ENCODE measurements at places on chromosomes 1 and 21.

GRCh38 chr1:114997510-114998289 lies 31.9 kb upstream of the TSHB start:
- DNase-seq = no peak

GRCh38 chr1:2493691-2494322 lies 17.7 kb downstream of the PLCH2 start:
- DNase-seq = no peak

DNA sequence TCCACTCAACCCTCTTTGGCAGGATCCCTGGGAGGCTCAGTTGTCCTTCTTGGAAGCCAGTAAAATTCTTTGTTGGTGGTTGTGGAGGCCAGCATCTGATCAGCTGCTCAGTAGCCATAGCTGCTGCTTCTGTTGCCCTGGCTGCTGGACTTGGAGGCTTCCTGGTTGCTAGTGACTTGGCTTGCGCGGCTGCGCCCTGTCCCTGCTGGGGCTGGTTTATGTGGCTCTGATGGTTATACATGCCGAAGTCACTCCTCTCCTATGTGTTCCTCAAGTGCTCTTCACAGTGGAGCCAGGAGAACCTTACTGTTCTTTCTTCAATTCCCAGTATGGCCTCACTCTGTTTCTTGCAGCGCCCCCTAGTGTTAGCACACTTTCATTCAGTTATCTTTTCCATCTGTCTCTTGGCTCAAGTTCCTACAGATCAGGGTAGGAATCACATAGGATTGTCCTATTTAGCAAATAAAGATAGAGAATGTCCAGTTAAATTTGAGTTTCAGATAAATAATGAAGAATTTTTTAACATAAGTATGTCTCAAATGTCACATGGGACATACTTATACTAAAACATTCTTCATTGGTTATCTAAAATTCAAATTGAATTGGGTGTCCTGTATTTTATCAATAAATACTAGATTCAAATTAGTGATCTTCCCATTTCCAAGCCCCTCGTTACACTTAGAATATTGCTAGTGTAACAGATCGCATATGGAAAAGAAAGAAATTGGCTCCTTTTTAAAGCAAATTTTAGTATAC lies 176.5 kb downstream of the TGFB2 start:
- DNase-seq = peak; percentile 5

GRCh38 chr1:82538876-82539275 lies 738.1 kb downstream of the ADGRL2 start:
- DNase-seq = no peak

DNA sequence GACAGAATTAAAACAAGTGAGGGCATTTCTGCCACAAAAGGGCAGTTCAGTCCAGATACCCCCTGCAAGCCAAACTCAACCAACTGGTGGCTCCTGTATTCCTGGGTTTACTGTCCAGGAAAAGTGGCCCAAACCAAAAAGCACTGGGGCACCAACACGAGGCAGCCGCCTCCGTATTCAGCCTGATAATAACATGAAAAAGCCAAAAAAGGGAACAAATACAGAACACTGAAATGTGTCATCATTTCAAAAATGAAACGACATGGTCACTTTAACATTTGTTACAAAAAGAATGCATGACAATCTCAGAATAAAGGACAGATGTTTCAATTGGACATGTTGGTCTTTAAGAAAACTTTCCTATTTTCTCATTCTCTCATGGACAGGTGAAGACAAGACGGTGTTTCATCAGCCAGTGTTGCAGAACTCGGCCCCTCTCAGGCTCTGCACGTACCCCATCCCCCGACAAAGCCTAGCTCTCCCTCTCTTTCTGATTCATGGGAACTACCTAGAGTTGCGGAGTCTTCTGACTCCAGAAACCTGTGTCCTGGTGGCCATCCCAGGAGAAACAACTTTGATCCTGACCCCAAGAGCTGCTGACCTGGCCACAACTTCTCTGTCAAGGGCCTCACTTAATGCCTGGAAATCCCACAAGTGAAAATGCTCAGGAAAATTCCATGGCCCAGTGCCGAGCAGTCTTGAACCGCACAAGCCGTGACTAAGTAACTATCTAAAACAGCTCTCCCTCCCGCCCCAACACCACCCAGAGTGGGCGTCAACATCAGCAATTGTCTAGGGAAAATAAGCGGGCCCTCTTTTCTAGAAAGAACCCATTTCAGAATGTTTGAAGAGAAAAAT lies 27.1 kb downstream of the ZBTB17 start:
- no peak for DNase-seq

- DNase-seq = peak; percentile 57
These were observed 159.9 kb upstream of the AJAP1 start for GRCh38 chr1:4494558-4494957.

DNA sequence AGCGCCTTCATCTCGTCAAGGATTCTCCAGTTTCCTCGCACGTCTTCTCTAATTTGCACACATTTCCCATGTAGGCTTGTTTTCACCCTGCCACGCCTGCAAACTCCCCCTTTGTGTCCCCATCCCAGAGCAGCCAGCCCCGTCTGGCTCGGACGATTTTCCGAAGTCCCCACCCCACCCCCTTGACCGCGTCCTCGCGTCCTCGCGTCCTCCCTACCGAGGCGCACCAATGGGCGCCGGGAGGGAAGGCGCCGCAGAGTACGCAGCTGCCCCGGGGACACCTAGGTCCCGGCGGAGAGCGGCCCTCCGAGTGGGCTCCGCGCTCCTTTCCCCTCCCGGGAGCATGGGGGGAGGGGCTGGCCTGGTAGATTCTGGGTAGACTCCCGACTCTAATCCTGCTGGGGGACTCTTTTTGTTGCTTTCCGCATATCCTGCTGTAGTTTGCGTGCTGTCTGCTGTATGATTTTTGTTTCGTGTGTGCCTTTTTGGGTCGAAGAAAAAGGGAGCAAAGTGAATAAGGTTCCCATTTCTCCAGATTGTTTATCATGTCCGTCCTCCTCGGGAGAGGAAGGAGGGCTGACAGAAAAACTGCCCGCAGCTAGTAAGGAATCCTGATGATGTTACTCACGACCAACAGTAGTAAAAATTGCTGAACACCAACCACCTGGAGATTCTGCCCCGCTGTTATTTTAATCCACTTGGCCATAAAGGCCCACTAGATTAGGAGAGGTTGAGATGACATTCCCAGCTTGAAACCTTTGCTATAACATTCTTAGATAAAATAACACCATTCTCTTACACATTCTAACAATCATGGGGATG lies 1.5 kb downstream of the CACHD1 start:
- DNase-seq = peak; percentile 67

DNA sequence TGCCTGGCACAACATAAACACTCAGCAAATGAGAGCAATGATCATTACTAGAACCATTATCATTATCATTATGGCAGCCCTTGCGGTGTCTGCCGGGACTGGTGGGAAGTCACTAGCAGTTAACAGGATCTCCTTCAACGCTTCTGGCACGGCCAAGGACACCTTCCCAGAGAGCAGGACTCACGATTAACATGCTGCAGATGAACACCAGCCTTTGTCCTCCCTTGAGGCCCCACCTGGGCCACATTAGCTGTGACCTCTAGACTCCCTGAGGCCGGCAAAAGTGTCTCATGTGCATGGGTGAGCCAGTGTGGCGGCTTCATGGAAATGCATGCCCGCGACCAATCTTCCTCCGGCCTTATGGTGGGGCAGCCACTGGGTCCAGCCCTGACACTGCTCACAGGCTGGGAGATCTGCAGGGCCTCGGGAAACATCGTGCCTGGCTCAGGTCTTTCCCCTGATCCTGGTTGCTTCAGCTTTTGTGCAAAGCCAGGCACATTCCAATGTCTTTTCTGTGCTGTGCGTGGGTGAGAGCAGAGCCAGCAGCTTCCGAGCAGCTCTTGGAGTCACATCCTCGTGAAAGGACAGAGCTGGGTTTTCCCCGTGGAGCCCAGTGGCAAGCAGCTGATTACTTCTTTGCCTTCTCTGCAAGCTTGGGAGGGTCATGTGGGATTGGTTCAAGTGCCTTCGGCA lies 107.3 kb downstream of the HMGB4 start:
- DNase-seq = no peak

- DNase-seq = no peak
These were observed 128.4 kb downstream of the S1PR1 start for GRCh38 chr1:101365186-101365585.

DNA sequence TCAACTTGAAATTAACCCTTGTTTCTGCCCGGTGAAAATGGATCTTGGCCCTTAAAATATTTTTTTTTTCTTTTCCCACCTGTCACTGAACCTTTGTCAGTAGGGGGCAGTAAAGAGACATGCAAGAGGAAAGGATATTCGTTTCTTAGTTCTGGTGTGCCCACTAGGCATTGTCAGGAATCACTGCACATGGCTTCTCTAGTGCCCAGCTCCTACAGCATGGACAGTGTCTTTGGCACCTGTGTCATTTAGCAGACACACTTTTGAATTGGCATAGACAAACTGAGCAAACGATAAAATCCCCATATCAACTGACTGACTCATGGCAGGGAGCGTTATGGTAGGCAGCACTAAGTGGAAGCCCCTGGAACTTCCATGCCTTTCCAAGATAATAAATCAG lies 1048.1 kb downstream of the BRINP3 start:
- no peak for DNase-seq

DNA sequence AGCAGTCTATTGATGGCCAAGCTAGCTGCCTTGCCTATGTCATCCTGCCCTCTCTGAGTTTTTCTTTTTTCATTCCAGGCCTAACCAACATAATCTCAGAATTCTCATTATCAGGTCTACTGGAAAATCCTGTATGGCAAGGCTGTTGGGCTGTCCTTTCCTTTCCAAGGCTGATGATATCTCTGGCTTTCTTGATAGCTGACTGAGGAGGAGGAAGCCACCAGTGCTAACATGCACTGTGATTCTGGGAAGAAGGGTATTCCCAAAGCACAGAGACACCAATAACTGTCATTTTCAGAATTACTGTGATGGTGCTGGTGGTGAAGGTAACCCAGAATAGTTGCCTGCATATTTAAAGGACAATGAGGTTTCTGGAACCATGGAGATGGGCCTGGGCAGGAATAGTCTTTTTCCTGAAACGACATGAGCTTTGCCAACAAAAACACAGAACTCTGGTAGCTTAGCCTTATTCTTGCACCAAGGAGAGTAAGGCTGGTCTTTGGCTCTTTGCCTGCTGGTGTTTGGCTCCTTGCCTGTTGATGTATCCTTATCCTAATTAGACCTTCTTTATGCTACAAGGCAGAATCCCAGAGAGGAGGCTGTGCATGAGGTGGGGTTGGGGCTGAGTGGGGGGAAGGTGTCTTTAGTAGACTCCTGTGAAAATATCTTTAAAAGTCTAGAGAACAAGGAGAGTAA lies 157.4 kb downstream of the TNFSF18 start:
- DNase-seq = no peak

- no peak for DNase-seq
These were observed 2.4 kb downstream of the DTL start for GRCh38 chr1:212037900-212038299.

DNA sequence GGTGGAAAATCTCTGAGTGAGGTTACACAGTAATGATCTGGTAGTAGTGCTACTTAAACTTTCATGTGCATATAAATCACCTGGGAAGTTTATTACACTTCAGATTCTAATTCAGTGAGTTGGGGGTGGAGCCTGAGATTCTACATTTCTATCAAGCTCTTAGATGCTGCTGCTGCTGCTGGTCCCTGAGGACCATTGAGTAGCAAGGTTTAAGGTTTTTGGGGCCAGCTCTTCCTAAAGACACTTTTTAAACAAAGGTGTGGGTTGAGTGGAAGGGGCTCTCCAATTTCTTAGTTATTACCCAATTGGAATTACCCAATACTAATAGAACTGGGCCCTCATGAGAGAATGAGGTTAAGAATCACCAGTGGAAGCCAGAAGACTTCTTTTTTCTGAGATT lies 29.5 kb downstream of the KCNA3 start:
- DNase-seq = no peak

DNA sequence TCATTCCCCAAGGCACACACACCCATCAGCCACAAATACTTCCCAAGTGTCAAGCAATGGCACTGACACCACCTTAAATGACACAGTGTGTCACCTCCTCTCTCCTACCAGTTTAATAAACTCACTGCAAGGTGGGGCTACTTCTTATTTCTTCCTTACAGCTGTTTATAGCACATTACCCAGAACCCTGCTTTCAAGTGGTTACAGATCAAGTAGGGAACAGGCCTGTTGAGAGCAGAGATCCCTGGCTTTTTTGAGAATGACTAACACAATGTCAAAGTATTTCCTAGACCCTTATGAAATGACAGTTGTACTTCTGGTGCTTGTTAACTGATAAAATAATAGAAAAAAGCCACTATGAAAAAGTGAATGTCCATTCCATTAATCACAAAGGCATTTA lies 19.8 kb downstream of the ZBTB17 start:
- no peak for DNase-seq

DNA sequence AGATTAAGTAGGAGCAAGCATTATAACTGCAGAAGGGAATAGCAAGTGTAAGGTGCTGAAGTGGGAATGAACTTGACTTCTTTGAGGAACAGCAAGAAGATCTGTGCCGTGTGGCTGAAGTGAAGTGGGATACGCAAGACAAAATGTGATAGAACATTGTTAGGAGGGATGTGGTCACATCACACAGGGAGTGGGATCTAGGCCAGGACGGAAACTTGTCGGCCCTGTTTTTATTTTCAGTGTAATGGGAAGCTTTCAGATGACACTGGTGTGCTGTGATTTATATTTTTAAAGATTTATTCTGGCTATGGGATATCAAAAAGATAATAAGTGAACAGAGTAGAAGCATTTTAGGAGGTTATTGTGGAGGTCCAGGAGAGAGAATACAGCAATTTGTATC lies 116.4 kb downstream of the PLA2G4A start:
- DNase-seq = no peak

DNA sequence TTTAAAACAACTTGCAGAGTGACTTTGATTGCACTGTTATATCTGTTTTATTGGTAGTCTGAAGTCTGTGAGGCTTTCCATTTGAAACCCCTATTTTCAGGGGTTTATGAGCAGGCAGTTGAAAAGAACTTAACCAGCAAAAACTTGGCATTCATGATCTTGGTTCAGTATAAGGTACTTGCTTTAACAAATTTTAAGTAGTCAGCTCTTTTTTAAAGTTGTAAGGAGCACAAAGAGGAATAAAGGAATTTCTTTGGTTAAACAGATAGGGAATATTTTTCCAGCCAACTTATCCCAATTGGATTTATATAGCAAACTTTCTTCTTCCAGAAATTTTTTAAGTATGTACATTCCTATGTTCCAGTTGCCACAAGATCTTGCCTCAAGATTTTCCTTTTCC lies 138.2 kb downstream of the RASAL2 start:
- no peak for DNase-seq

GRCh38 chr1:110136911-110137310 lies 13.4 kb upstream of the SLC6A17 start:
- DNase-seq = no peak

GRCh38 chr21:38837806-38838461 lies 32.2 kb downstream of the ETS2 start:
- no peak for DNase-seq
